Ovary (tissue), 10 donors: ENCODE measurements at places on chromosomes 3 and 15. TPM values are rescaled to one million over a fixed set of nuclear protein-coding genes. Genes with fewer than 3 reads are reported as not detected.

The TOPBP1 gene
- total RNA-seq = 12.7 TPM

DNA sequence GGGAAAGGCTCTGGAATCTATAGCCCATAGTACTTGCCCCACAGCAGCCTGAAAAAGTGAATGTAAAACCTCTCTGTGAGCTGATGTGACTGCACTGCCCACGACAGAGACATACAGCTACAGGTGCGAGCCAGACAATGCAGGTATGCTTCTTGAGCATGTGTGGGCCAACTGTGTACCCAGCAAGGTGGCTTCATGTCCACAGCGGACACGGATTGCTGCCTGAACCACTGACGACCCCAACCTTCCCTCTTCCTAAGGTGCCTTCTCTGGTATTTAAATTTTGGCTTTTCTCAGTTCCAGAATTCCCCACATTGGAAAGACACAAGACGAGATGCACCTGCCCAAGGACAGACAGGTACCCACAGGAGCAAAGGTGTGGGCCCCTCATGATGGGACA, 65.8 kb downstream of the SCN5A start:
- no peak for DNase-seq

DNA sequence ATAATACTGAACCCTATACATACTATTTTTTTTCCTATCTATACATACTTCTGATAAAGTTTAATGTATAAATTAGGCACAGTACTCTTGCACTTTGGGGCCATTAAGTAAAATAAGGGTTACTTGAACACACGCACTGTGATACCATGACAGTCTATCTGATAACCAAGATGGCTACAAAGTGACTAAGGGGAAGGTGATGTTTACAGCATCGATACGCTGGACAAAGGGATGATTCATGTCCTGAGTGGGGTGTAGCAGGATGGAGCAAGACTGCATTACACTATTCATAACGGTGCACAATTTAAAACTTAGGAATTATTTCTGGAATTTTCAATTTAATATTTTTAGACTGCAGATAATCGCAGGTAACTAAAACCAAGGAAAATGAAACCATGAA, 30.0 kb upstream of the SLC2A2 start:
- DNase-seq = no peak

The ERICH6 gene
- not detected for total RNA-seq

DNA sequence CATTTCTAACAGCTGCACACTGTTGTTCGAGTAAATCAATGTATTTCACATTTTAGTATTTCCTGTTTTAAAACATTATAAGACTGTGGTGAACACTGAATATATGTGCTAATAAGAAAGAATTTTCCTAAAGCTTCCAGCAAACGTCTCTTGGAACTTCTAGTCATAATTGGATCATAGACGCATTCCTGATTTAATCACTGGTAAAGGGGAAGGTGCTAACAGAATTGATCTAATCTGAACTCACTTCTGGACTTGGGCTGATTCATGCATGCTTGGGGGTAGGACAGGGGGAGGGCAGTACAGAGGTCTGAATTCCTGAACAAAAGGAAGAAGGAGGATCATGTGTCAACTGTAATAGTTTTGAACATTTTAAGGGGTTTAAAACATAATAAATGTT, 7.3 kb upstream of the LEKR1 start:
- DNase-seq = no peak

The CHL1 gene
- 42.2 TPM for total RNA-seq

DNA sequence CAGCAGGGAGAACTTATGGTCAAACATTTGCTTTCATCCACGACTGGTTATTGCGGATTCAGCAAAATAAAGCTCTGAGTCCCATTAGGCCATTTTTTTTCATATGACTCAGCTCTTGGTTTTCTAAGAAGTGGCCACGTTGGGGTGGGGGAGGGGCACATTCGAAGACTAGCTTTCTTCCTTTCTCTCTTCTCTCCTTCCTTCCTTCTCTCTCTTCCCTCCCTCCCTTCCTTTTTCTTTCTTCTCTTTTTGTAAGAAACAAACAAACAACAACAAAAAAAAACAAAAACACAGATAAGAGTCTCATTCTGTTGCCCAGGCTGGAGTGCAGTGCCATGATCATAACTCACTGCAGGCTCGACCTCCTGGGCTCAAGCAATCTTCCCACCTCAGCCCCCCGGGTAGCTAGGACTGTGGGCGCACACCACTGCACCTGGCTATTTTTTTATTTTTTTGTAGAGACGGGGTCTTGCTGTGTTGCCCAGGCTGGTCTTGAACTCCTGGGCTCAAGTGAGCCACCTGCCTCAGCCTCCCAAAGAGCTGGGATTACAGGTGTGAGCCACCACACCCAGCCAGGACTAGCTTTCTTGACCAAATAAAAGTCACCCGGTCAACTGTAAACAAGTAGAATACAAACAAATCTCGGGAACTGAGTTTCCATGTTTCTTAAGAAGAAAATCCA, 41.6 kb downstream of the ABCC5 start:
- no peak for DNase-seq

DNA sequence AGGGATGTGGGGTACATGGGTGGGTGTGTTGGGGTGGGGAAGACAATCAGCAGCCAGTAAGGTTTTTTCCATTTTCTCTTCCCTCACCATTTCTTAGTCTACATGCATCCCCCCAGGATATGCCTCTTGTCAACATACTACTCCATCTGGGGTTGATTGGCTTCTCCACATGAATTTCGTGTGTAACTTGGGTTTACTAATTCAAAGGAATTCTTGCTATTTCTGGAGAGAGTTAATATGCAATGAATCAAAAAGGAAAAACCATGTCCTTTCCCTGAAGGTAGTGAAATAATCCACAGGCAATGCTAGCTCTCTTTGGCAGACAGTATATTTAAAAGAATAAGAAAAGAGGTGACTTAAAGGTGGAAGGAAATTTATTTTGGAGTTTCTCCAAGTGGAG, 198.4 kb downstream of the EBLN2 start:
- no peak for DNase-seq

- no peak for DNase-seq
Observed at GRCh38 chr3:13142552-13143380, 69.5 kb upstream of the IQSEC1 start.

- DNase-seq = no peak
Observed at GRCh38 chr3:96012939-96013338, 801.5 kb upstream of the EPHA6 start.

GRCh38 chr15:90101130-90101968, 919 bp downstream of the IDH2 start:
- DNase-seq = peak; percentile 63

DNA sequence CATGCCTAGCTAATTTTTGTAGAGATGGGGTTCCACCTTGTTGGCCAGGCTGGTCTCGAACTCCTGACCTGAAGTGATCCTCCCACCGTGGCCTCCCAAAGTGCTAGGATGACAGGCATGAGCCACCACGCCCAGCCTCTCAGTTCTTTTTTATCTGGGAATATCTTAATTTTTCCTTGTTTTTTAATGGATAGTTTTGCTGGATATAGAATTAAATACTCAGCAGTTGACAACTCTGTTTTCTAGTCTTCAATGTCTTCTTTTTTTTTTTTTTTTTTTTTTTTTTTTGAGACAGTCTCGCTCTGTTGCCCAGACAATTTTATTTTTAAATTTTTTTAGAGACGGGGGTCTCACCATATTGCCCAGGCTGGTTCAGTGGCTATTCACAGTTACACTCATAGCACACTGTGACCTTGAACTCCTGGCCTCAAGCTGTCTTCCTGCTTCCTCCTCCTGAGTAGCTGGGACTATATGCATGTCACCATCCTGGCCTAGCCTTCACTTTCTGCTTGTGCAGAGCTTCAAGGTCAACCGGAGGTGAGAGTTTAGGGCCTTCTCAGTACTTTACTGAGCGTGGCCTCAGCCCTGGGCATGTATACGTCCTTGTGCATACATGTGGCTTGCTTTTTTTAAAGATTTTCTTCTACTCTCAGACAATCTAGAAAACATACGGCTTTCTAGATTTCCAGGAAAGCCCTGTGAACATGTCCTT, 120.5 kb downstream of the ZNF609 start:
- DNase-seq = no peak

- DNase-seq = no peak
Observed at GRCh38 chr3:37384117-37384516, 209.7 kb upstream of the LRRFIP2 start.

DNA sequence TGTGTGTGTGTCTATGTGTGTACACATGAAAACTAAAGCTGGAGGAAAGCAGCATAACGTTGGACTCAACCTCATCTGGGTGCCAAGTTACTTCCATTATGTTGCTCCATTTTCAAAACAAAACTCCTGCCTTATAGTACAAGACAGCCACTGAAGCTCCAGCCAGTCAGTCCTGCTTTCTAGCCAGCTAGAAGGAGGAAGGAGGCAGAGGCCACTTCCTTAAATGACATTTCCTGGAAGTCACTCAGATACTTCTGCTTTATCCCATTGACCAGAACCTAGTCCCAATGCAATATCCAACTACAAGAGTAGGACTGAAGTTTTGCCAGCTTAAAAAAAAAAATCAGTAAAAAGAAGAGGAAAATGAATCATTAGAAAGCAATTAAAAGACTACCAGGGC, 31.7 kb downstream of the CADPS start:
- no peak for DNase-seq

DNA sequence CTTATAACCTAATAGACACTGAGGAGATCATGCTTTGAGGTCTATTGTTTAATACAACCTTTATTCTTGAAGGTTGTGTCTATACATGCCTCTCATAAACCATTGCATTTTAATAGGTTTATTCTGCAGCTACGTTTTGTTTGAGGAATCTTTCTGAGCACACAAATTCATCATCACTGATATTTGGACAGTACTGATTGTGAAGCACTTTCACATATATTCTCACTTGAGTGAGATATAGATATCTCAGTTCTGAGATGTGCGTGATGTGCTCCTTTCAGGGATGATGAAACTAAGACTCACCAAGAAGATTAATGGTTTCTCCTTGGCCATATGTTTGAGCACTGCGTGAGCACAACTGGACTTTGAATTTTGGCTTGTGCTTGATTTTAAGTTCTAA, 374.4 kb downstream of the LPP start:
- DNase-seq = no peak

- no peak for DNase-seq
Observed at GRCh38 chr3:185084901-185085300, 68.0 kb downstream of the C3orf70 start.

The CYP8B1 gene
- 0.46 TPM for total RNA-seq

GRCh38 chr3:77191640-77192039, 151.7 kb downstream of the ROBO2 start:
- no peak for DNase-seq

The SI gene
- not detected for total RNA-seq

- no peak for DNase-seq
Observed at GRCh38 chr3:47024932-47025331, 45.5 kb downstream of the NBEAL2 start.

DNA sequence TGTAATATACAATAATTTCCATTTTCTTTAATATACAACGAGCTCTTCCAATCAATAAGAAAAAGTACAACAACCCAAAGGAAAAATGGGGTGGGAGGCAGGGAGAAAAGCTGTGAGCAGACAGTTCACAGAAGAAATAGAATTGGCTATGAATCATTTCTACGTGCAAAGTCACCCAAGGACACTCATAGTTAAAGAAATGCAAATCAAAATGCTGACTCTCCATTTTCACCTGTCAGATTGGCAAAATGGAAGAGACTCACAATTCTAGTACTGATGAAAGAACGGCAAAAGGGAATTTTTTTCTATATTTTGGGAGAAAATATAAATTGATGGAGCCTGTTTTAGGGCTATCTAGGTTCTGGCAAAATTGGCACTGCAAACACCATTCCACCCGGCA, 116.3 kb upstream of the MEF2A start:
- DNase-seq = no peak

GRCh38 chr3:58079773-58080172, 71.6 kb downstream of the FLNB start:
- no peak for DNase-seq

DNA sequence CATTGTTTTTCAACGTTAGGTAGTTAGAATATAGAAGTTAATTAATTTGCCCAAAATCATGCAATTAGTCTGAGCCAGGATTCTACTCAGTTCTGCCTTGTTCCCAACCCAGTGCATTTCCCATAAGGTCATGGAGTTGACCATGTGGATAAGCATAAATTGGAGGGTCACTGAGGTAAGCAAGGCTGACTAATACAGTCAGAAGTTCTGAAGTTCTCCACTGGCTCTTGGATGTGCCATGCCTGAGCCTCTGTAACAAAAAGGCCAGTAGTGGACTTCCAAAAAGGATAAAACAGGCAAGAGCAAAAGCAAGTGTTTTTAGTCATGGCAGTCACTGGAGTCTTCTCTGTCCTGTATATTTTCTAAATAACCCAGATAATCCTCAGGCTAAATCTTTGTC, 124.4 kb upstream of the PHLDB2 start:
- no peak for DNase-seq

DNA sequence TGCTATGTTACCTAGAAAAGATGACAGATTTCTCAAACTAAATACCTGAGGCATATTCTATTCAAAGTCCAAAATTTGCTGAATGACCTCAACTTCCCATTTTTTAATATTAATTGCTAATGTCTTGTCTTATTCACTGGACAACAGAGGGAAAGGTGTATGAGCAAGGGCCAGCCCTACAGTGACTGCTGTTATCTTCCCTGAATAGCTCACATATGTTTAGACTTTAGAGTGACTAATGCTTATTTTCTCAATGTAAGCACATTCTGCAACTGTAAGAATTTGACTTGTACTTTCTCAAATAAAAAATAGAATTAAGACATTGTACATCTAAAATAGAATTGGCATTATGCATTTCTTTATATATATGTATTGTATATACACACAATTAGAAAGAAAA, 26.5 kb upstream of the AADACL2 start:
- DNase-seq = no peak

- DNase-seq = no peak
Observed at GRCh38 chr15:73125219-73125618, 73.0 kb downstream of the NEO1 start.

DNA sequence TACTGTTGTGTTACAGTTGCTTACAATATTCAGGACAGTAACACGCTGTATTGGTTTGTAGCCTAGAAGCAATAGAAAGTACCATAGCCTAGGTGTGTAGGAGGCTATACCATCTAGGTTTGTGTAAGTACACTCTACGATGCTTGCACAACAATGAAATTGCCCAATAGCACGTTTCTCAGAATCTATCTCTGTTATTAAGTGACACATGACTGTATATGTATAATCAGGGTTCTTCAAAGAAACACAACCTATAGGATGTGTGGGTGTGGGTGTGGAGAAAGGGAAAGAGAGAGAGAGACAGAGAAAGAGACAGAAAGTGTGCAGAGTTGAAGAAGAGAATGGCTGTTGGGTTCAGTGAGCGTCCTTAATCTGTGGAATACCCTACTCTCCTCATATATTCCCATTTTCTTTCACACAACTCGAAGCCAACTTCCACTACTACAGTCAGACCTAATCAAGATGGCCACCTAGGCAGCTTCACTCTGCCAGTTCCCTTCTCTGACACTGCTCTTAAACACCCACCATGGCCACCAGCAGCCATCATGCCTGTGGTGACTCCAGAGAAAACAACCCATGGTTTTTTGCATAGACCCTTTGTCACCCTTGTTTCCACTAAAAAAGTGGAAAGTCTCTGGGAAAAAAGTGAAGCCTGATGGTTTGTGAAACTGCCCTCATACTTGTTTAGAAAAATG, 5.8 kb upstream of the PPP4R2 start:
- no peak for DNase-seq

The NR2E3 gene
- 0.24 TPM for total RNA-seq

The EFCAB12 gene
- 1.7 TPM for total RNA-seq

The CMTM8 gene
- total RNA-seq = 1.3 TPM

The HYKK gene
- 4.0 TPM for total RNA-seq
